ENCODE measurements at places on chromosomes 16 and 17.

- DNase-seq, result no peak
Measured at GRCh38 chr16:81713796-81714195, 65.3 kb upstream of the PLCG2 start.

DNA sequence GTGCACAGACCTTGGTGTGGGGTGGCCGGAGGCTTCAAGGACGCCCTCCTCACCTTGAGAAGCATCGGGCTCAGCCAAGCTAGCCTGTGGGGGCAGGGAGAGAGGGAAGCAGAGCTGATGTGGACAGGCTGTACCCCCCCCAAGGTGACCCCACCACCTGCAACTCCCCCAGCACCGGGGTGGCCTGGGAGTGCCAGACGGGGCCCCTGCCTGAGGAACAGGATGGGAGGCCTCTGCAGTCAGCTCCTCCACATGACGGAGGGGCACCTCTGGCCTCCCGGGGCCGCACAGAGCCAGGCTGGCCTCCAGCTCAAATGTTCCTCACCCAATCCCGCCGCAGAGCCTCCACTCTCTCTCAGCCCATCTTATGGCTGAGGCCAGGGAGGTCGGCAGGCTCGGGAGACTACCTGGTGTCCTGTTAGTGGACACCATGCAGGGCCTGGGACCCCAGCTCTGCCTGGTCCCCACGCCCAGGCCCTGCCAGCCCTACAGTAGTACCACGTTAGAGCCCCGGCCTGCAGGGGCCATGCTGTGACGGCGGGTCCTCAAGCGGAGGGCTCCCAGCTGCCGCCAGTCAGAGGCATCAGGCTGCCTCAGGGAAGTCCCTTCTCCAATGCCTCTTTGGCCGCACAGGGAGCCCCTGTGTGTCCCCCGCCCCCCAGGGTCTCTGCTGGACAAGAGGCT is 19.4 kb upstream of the SLC38A10 start:
- no peak for DNase-seq

GRCh38 chr17:36894925-36895324 is 42.4 kb upstream of the LHX1 start:
- no peak for DNase-seq

DNA sequence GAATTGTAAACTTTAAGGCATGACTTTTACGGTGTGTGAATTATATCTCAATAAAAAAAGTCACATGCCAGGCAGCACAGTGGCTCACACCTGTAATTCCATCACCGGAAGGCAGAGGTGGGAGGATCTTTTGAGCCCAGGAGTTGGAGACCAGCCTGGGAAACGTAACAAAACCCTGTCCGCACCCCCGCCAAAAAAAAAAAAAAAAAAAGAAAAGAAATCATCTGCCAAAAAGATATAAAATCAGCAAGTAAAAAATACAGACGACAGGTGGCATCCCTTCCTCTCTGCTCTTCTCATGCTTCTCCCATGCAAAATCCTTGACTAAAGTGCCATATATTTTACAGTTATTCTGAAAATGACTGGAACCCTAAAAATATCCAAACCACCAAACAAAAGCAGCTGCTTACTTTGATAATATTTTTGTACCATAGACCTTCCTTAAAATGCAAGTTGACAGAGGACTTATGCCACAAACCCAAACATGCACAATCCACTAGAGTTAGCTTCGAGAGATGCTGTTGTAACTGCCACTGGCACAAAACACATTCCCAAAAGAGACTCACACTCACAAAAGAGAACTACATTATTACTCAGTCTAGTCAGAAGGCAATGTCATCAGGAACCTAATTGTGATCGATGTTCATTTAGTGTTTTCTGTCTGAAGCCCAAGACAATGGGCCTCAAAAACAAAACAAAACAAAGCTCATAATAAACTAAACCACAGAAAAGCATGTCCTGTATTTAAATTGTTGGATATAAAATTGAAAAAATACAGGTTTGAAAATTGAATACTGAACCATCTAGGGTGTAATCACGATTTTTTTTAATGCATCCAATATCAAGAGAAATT is 2.4 kb downstream of the CRLF3 start:
- no peak for DNase-seq

GRCh38 chr17:78322858-78323455 is 36.9 kb downstream of the SOCS3 start:
- no peak for DNase-seq

- peak; percentile 76 for DNase-seq
Measured at GRCh38 chr17:43170140-43170765, 761 bp upstream of the NBR1 start.

DNA sequence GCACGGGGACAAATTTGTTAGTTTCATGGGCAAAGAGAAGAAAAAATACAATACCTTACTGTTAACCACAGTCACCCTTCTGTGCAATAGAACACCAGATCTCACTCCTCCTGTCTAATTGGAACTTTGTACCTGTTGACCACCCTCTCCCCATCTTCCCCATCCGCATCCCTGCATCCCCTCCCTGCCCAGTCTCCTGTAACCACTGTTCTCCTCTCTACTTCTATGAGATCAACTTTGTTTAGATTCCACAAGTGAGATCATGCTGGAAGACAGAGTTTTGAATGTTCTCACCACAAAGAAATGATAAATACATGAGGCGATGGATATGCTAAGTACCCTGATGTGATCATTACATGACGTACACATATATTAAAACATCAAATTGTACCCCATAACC is 47.7 kb downstream of the CLEC16A start:
- DNase-seq, result no peak

- DNase-seq, result no peak
Measured at GRCh38 chr17:69879576-69879975, 195.4 kb upstream of the KCNJ16 start.

DNA sequence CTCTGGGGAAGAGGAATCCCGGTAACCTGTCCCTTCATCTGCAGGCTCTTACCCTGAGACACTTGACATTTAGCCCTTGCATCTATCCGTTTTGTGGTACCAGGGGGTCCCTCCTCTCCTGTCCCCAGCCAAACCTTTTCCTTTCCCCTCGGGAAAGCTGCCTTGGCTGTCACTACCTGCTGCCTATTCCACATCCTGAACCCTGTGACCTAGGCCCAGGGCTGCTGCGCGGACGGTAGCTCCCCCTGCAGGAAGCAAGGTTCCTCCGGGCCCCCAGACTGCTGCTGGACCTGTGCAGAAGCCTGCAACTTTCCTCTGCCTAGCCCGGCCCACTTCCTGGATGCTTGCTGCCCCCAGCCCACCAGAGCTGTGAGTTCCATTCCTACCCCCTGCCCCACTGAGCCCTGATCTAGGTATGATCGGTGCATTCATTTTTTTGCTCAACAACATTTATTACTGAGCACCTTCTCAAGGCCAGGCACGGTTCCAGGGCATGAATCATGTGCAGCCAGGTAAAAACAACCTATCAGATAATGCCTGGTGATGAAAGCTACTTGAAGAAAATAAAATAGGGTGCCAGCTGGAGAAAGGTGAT is 10.5 kb upstream of the ALDOA start:
- peak; percentile 42 for DNase-seq

DNA sequence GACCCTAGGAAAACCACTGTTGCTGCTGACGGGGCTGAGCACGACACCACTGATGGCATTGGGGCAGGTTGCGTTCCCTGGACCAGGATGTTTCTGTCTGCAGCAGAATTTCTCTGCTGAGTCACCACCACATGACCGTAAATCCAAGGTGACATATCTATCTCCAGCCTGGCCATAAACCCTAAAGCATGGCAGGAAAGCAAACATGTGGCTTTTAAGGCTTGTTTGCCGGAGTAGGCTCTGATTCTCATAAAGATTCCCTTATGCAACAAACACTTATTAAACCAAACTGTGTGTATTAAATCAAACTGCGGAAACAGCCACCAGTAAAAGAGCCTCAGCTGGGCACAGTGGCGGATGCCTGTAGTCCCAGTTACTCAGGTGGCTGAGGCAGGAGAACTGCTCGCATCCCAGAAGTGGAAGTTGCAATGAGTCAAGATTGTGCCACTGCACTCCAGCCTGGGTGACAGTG is 17.3 kb downstream of the MPHOSPH6 start:
- no peak for DNase-seq

DNA sequence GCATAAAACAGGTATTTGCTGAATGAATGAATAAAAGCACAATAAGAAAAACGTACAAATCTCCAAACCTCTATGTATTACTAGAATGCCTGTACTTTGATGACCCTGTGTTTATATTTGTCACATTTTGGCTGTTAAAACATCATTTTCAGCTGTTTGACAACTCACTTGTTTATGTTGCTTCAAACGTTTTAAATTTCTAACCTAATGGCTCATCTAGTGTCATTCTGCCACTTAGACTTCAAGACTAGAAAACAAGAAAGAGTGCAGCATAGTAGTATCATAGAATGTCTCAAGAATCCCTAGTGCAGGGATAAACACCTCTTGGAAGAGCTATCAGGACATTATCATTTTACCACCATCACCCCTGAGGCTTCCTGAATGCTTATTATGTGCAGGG is 19.4 kb upstream of the PMP22 start:
- DNase-seq, result no peak

GRCh38 chr17:76243826-76244679 is 3.8 kb upstream of the RNF157 start:
- no peak for DNase-seq

GRCh38 chr17:11871773-11872172 is 125.5 kb downstream of the ZNF18 start:
- no peak for DNase-seq

- no peak for DNase-seq
Measured at GRCh38 chr17:34859652-34860051, 101.6 kb downstream of the CCT6B start.
